ENCODE measurements at places on chromosomes 11 and 22.

GRCh38 chr11:123460012-123460700 is 30.1 kb downstream of the GRAMD1B start:
- DNase-seq: no peak

- no peak for DNase-seq
These were observed 65.6 kb downstream of the NCAM1 start for GRCh38 chr11:113026778-113027177.

DNA sequence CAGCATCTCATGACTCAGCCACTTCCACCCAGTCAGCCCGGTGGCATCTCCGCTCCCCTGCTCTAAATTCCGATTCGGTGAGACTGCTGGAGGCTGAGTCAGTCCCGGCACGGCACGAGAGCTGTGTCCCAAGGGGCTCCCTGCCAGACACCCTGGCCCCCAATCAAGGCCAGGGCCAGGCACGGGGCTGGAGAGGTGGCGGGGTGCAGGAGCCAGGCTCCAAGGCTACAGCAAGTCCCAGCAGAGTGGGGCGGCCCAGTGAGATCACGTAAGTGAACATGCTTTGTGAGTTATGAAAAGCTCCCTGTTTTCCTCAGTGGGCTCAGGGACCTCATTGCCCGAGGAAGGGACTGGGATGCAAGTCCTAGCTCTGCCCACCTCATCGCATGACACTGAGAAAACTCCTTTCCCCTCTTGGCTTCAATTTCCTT is 3.0 kb downstream of the C11orf68 start:
- DNase-seq: no peak

DNA sequence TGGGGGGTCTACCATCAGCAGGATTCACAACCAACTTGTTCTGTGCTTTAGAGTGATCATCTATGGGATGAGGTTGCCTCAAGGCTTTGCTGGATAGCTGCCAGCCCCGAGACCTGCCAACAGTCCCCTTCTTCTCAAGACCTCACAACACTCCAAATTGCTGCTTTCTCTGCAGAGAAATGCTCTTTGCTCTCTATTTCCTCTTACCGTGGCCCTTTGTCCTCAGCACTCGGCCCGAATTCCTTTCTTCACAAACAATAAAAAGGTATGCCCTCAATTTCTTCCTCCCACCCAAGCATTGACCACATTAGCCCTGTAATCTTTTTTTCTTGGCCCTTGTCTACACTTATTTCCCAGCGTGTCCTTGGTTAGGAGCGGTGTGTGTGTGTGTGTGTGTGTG is 147.4 kb upstream of the SNX19 start:
- DNase-seq: no peak

- DNase-seq: no peak
These were observed 5.6 kb upstream of the MUC6 start for GRCh38 chr11:1041936-1042608.

DNA sequence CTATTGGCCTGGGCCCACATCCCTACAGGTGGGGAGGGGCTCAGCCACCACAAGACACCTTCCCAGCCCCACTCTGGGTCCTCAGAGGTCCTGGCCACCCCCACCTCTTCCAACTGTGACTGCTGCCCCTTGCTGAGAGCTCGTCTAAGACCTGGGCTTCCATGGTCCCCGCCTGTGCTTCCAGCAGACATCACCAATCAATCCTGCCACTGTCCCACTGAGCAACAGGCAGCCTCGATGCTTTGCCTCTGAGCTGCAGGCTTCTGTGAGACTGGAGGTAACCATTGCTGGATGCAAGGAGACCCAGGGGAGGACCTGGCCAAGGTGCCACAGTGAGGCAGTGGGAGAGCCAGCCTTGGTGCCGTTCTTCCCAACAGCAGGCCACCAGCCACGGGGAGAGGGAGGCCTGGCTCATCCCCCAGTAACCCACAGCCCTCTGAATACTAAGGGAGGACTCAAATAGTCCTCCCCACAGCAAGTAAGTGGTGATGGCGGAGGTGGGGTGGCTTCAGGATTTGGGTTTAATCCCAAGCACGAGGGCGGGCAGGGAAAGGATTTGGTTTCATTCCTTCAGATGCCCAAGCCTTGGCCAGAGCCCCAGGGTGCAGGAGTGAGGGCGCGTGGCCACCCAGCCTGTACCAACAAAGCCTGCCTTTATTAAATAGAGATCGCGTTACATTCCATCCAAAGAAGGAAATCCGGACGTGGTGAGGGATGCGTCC is 5.5 kb upstream of the FADS3 start:
- DNase-seq: no peak

- DNase-seq: peak; percentile 93
These were observed at the start of gene PHRF1 for GRCh38 chr11:575996-576768. Gene PHRF1 (plus strand): TSS chr11:576470. CDS start chr11:581513, 5,043 bp downstream.

- no peak for DNase-seq
These were observed at the start of gene POU2AF1 for GRCh38 chr11:111378861-111379601. Gene POU2AF1 (minus strand): TSS chr11:111379275. CDS start chr11:111379177, 98 bp downstream.

DNA sequence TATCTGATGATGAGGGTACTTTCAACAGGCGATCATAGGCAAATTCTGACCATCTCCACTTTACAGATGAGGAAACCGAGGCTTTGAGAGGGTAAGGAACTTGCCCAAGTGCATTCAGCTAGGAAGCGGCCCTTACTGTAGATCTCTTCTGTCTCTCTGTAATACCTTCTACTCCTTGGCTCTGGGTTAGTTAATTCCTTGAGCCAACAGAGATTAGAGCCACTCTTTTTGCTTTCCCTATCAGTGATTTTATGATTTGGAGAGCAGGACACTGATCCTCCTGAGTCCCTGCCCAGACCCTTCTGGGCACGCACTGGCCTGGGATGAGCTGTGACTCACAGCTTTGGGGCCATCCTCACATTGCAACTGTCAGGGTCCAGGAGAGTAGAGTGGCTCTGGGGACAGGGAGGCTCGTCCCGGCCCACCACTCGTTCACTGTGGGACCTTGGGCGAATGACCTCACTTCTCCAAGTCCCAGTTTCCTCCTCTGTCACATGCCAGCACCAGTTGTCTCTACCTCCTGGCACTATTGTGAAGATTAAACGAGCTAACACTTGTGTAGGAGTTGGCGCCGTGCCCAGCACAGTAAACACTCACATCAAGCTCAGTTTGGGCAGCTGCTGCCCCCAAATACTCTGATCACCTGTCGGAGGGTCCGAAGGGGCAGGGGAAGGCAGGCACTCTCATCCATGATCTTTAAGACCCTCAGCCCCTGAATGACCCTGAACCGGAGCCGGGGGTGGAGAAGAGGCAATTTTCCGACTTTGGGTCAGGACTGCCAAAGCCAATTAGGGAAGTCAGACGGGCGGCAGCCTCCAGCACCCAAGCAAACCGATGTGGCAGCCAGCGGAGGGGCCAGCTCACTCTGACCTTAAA is 235.0 kb downstream of the MIAT start:
- peak; percentile 91 for DNase-seq

All from COR-L47 (cell line).